ENCODE measurements at places on chromosomes 12 and 14.

- no peak for DNase-seq
Measured at GRCh38 chr12:4438834-4439596, 6.6 kb downstream of the FGF6 start.

- no peak for DNase-seq
Measured at GRCh38 chr12:5864972-5865371, 80.1 kb downstream of the ANO2 start.

DNA sequence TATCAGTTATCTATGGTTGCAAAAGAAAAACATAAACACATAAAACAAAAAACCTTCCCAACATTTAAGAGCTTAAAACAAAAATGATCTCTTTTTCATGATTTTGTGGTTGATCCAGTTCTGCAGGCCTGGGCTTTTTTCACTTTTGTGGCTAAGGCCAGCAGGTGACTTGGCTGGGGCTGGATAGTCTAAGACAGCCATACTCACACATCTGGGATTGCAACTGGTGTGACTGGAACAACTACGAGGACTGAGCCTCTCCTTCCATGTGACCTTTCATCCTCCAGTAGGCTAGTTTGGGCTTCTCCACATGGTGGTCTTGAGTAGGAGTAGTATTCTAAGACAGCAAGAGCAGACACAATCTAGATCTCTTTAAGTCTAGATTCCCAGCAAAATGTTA lies 7.2 kb upstream of the PKP2 start:
- DNase-seq = no peak

- no peak for DNase-seq
Measured at GRCh38 chr12:108048686-108049085, 80.4 kb upstream of the WSCD2 start.

DNA sequence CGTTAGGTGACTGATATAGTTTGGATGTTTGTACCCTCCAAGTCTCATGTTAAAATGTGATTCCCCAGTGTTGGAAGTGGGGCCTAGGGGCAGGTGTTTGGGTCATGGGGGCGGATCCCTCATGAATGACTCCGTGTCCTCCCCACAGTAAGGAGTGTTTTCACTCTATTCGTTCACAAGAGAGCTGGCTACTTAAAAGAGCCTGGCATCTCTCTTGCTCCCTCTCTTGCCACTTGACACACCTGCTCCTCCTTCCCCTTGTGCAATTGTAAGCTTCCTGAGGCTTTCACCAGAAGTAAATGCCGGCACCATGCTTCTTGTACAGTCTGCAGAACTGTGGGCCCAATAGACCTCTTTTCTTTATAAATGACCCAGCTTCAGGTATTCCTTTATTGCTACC lies 2.6 kb downstream of the IFI27L2 start:
- DNase-seq = no peak

DNA sequence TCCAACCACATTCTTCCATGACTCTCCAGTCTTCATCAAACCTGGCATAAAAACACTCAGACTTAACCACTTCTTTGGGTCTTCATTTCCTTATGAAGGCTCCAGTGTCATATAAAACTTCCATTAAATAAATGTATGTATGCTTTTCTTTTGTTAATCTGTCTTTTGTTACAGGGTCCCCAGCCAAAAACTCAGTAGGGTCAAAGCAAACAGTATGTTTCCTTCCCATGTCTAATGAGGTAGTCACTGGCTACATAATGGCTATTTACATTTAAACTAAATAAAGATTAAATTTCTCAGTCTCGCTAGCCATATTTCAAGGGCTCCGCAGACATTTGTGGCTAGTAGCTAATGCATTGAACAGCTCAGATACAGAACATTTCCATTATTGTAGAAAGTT lies 40.1 kb upstream of the STAB2 start:
- no peak for DNase-seq

- DNase-seq = no peak
Measured at GRCh38 chr12:116659771-116660481, 77.9 kb downstream of the SPRING1 start.

GRCh38 chr14:20631880-20632389 lies 9.6 kb downstream of the OR6S1 start:
- DNase-seq = no peak

GRCh38 chr12:20272161-20272560 lies 96.2 kb upstream of the PDE3A start:
- DNase-seq = no peak

GRCh38 chr12:120692524-120693033 lies 5.6 kb downstream of the MLEC start:
- DNase-seq = no peak

GRCh38 chr12:18546399-18546798 lies 191.4 kb downstream of the PLCZ1 start:
- DNase-seq = no peak

DNA sequence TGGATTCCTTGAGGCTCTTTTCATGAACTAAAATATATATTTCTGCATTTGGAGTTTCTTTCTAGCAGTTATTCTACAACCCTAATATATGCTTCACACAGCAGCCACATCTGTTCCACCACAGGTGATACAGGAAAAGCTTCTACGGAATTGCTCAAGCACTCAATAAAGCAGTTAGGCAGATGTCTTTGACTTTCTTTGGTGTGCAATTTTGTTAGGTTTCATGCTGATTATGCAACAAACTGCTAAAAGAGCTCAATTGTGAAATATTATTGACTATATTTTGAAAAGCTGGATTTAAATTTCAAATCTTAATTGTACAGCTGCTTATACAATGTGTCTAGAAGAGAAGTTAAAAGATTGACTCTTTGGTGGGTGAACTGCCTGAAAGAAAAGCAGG lies 1055.6 kb upstream of the FBXO33 start:
- DNase-seq = no peak

DNA sequence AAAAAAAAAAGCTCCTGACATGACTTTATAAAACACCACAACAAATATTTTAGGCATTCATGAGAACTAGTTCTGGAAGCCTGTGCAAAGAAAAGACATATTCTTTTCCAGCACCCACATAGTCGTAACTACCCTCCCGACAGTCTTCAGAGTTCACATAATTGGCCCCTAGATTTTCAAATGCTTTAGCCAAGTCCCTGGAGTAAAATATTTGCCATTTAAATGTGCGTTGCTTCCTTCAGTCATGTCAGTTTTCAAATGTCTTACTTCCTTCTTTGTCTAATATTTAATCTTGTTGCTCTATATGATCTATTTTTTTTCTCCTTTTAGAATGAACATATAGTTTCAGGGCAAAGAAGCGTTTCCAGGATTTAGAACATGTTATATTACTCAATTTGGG lies 66.8 kb upstream of the KRAS start:
- no peak for DNase-seq

Data from AG09309 (cell line).